Cardiac fibroblast (primary cell): ENCODE measurements at places on chromosomes 12 and 14.
A peak's percentile ranks its signal among the peaks of the same experiment; 100 is the strongest.

DNA sequence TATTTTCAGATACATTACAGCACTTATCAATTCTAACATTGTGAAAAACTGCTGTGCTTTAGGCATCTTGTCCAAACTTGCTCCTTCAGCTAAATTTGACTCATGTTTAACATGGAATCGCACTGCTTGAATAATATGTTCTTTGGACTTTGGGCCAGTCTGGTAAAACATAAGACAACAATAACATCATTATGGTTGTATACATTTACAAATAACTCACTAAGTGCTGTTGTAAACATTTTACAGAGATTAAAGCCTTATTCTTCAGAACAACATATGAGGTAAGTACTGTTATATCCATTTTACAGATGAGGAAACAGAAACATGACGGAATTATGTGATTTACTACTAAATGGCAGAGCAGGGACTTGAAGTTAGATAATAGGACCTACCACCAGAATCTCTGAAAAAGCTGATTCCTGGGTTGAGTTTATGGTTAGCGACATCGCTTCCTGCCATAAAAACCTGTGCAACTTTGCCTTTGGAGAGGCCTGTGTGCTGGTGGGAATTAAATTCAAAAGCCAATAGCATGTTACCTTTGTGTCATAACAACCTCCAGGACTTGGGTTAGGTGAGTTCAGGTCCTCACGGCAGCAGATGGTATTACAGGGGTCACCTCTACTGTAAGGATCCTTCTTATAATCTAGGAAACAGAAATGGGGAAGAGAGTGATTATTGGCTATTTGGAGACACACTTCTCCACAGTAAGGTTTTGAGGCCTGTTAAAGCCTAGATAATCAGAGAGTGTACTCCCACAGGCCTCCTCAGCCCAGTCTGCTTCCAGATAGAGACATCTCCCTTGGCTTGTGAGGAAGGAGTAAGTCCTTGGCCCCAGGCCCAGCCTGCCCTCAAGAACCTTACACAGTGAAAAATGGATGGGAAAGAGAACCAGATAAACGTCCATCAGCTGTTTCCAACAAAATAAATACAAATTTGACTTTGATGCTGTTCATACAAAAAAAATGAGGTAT lies 61.8 kb downstream of the PLBD1 start:
- no peak for DNase-seq

DNA sequence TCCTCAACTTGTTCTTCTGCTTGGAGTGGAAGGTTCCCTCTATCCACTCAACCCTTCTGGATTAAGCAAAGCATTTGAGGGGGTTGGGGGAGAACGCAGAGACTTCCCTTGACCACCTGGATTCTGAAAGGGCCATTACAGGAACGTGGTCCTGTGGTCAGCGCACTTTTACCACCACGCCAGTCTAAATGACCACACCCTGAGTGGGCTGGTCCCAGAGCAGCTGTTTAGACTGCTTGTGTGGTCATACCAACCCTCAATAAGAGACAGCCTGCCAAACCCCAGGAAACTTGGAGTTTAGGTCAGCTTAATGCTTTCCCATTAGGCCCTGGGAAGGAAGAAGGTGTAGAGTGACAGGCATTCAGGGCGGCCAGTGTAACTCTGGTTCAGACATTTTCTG lies 165.5 kb upstream of the ATP2B1 start:
- no peak for DNase-seq

DNA sequence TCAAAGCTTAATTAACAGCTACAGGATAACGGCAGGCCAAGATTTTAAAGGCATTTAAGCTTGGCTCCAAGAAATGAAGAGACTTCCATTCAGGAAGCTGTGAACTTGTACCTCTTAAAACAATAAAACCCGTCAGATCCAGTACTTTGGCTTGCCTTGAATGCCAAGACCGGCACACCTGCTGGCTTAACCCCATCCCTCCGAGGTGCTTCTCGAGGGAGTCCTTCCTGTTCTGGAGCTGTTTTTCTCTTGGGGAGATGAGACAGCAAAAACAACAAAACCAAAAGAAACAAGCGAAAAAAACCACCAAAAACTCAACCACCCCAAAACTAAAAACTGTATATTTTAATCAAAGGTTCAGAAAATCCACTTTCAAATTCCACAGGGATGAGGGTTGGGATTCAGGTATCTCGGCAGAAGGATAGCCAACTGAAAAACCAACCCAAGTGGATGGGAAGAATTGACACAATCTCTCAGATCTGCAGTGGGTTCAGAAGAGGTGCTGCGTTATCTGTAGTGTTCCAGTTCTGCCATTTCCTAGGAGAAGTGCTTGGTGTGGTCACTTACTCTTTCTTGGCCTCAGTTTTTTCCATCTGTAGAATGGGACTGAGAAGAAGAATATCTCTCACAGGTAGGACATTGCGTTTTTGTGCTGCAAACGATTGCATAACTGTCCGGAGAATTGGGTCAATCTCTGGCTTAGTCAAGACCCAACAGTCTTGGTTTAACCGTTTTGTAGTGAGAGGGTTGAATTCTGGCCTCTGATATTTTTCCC lies 420.1 kb downstream of the VRK1 start:
- no peak for DNase-seq

DNA sequence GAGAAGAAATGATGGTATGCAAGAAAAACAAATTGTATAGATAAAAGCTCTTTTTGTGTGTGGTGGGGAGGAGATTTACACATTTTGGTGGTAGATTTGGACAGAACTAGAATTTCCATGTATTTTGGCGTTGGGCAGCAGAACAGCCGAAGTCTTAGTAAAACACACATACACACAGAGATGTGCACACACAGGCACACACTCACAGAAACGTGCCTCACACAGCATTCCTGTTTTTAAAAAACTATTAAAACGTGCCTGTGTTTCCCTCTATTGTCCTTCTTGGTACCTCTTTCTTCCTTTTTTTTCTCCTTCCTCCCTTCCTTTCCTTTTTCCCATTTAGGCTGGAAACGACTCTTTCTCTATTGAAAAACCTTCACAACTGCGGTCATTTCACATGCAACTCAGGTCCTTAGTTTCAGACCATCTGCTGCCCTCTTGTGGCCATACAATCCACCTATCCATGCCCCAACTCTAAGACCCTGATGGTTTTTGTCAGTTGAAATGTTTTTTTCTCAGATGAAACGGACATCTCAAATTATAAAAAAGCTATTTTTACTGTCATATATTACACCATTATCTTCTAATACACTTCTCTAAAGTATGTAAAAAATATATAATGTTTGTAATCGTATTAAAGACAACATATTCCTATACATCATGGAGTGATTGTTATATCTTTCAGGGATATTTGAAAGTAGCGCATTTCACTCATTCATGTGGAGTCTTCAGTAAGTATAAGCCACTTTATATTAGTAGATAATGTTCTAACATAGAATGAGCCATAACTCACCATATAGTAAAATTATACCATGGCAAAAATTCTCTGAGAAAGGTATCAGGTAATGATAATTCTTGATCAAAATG lies 386.7 kb upstream of the NOVA1 start:
- peak; percentile 80 for DNase-seq
